ENCODE measurements at places on chromosomes 3 and 15.

- DNase-seq = no peak
These were observed 310.7 kb downstream of the RBMS3 start for GRCh38 chr3:29591579-29591978.

- no peak for DNase-seq
These were observed 273.2 kb upstream of the TOPAZ1 start for GRCh38 chr3:43968465-43968864.

GRCh38 chr3:181915551-181915950 lies 203.8 kb downstream of the SOX2 start:
- DNase-seq = no peak

GRCh38 chr3:185807445-185808068 lies 17.3 kb downstream of the IGF2BP2 start:
- peak; percentile 85 for DNase-seq

- peak; percentile 23 for DNase-seq
These were observed 519 bp downstream of the ABHD6 start for GRCh38 chr3:58237941-58238681.

- peak; percentile 78 for DNase-seq
These were observed 37.9 kb downstream of the CMTM8 start for GRCh38 chr3:32276279-32276841.

- DNase-seq = peak; percentile 66
These were observed 996.0 kb downstream of the OTOL1 start for GRCh38 chr3:162492446-162493081.

DNA sequence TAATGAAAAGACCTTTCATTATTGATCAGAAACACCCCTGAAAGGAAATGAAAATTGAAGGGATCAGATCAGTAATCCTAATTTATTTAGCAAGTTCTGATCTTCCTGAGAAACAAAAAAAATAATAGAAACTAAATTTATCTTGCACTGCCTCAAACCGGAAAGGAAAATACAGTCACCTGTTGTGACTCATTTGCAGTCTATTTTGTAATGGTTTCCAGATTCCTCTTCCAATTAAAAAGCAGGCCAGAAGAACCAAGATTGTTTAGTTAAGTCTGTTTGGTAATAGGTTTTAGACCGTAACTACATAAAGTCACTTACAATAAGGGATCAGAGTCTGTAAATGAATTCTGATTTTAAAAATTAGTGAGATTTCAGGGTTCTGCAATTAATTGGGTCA lies 49.7 kb upstream of the ATOSA start:
- DNase-seq = peak; percentile 47

- DNase-seq = no peak
These were observed 86.3 kb downstream of the PPCDC start for GRCh38 chr15:75109736-75110130.

DNA sequence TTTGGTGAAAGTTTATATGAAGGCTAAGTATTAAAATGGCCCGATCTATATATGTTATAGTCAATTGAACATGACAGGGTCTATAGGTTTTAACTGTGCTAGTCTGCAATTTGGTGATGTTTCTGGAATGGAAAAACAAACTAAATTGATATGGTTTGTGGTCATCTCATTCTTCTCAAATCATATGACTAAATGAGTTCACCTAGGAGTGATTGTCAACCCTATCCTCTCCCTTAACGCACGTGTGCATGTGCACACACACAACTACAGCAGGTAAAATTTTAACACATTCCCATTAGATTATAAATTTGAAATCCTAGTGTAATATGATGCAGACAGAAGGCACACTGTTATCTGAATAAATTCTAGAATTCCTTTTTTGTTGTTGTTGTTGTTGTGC lies 9.0 kb downstream of the CLDND1 start:
- DNase-seq = no peak

DNA sequence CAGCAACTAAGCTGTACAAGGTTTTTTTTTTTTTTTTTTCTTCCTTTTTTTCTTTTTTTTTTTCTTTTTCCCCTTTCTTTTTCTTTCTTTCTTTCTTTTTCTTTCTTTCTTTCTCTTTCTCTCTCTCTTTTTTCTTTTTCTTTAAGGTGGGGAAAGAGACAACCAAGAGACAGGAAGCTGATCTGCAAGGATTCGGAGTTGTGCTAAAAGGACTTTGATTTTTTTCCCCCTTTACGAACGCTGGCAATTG lies 148 bp downstream of the RBMS3 start:
- no peak for DNase-seq

DNA sequence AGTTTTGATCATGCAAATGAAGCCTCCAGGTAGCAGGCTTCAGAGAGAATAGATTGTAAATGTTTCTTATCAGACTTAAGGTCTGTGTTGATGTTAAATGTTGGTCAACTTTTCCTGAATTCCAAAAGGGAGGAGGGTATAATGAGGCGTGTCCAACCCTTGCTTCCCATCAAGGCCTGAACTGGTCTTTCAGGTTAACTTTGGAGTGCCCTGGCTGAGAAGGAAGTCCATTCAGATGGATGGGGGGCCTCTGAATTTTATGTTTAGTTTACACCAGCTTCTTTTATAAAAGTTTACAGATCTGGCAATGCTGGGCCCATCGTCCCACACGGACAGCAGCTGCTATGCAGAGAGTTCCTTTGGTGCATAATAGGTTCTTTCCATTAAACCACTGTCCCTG lies 8.9 kb downstream of the CCDC13 start:
- DNase-seq = no peak

DNA sequence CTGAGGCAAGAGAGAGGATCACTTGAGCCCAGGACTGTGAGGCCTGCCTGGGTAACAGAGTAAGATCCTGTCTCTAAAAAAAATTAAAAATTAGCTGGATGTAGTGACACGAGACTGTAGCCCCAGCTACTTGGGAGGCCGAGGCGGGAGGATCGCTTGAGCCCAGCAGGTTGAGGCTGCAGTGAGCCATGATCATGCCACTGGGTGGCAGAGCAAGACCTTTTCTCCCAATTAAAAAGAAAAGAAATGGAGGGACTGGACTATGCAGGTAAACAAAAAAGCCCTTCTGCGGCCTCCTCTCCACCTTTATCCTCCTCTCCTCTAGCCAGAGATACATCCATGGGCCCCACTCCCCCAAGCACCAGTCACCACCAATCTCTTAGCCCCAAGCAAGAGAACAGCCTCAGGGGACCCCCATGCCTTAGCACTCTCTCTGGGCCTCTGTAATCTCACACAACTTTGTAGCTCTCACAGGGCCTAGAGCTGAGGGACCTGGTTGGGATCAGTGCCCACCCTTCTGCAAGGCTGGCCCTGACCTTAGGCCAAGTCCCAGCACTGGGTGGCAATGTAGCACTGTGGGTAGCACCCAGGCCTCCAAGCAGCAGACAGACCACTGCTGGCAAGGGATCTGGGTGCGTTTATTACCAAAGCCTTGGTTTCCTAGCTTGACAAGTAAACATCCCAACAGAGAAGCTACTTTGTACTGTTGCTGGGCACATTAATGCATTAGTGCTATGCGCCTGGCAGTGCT lies 43.4 kb downstream of the FAM174B start:
- DNase-seq = no peak

GRCh38 chr15:58556541-58556940 lies 124.8 kb downstream of the LIPC start:
- DNase-seq = no peak

GRCh38 chr15:76116138-76116885 lies 56.5 kb downstream of the TMEM266 start:
- DNase-seq = no peak

DNA sequence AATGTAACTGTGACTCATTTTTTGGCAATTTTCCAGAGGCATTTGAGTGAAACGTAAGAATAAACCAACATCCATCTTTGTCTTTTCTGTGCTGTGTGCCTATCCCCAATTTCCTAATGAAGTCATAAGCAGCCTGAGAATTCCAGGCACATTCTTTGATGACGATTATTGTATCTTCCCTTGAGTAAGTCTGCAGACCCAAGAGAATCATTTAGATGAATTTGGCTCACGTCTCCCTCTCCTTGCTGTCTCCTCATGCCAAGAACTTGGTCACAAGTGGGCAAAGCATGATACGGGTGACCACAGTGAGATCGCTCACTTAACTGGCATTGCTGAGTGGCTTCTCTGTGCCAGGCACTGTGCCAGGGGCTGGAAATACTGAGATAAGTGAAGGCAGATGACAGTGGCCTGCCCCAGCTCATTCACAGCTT lies 384.5 kb upstream of the IL12A start:
- peak; percentile 53 for DNase-seq

- DNase-seq = no peak
These were observed 19.8 kb downstream of the WDR73 start for GRCh38 chr15:84634228-84634837.

GRCh38 chr15:73366766-73367623 lies 1.8 kb downstream of the HCN4 start:
- DNase-seq = no peak

DNA sequence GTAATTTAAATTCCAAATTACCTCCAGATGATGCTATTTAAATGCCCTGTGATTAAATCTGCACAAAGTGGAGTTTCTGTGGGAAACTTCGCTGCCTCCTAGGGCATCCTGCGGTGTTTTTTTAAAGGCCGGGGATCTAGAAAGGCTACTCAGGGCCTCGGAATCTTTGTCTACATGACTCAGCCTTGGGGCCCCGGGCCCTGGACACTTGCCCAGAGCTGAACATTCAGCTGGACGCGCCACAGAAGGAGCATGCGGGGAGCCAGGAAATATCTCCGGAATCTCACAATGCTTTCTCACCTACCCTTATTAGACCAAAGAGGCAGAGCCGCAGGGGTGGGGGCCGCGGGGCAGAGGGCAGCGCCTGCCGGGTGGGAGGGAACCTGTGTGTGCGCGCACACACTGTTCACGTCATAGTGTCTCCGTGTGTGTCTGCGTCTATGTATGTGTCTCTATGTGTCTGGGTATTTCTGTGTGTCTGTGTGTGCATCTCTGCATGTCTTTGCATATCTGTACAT lies 145.5 kb upstream of the TPM1 start:
- DNase-seq = peak; percentile 99

DNA sequence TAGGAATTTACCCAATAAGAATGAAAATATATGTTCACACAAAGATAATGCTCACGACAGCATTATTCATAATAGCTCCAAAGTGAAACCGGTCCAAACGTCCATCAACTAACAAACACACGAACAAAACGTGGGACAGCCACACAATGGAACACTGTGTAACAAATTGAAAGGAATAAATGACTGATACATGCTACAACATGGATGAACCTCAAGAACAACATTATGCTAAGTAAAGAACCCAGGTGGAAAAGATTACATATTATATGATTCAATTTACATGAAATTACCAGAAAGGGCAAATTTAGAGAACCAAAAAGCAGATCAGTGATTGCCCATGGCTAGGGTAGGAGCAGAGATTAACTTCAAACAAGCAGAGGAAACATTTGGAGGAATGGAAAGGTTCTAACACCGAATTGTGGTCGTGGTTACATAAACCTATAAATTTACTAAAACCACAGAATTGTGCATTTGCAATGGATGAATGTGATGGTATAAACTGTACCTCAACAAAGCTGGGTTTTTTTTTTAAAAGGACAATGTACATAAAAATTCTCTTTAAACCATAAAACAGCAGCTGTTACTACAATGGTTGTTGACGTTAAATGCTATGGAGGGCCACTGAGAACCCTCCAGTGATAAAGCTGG lies 76.3 kb downstream of the XXYLT1 start:
- no peak for DNase-seq

- peak; percentile 31 for DNase-seq
These were observed 31.0 kb downstream of the TMOD2 start for GRCh38 chr15:51782357-51782896.

- DNase-seq = no peak
These were observed 55.9 kb downstream of the ALCAM start for GRCh38 chr3:105422645-105423044.

GRCh38 chr3:52771334-52771681 lies 568 bp upstream of the NEK4 start:
- DNase-seq = no peak

DNA sequence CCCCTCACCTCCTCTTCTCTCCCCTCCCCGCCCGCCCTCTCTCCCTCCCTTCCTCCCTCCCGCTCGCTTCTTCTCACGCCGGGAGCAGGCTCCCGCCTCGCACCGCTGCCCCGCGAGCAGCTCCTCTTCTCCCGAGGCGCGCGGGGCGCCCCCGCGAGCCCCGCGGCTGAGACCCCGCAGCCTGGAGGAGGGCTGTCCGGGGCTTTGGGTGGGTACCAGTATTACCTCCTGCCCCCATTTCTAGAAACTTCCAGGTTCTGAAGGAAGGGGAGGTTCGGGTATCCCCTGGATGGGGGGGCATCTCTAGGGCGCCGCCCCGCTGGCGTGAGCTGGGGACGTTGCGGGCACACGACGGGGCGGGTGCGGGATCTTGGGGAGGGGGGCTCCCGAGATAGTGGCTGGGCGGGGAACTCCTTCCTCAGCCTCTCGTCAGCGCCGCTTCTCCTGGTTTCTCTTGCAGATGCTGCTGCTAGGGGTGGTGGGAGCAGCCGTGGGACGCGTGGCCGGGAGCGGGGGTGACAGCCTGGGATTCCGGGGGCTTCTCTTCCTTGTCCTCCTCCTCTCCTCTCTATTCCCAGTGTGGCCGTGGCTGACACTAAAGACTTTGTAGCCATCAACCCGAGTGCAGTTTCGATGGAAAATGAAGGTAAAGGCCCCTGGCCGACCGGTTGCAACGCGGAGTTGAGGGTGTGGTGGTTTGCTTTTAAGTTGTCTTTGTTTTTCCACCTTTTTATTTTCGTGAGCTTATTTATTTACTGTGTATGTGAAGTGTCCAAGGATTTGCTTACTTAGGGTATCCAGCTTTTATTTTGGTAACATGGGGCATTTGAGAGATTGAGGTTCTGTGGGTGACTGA lies 474 bp downstream of the ATP2C1 start:
- peak; percentile 24 for DNase-seq

DNA sequence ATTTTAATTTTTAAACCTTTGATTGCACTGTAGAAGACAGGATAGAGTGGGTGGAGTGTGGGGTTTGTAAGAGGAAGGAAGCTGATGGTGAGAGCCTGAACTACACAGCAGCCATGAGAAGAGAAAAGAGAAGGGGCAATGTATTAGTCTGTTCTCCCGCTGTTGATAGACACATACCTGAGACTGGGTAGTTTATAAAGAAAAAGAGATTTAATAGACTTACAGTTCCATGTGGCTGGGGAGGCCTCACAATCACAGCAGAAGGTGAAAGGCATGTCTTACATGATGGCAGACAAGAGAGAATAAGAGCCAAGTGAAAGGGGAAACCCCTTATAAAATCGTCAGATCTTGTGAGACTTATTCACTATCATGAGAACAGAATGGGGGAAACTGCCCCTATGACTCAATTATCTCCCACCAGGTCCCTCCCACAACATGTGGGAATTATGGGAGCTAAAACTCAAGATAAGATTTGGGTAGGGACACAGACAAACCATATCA lies 37.3 kb downstream of the STARD5 start:
- no peak for DNase-seq

DNA sequence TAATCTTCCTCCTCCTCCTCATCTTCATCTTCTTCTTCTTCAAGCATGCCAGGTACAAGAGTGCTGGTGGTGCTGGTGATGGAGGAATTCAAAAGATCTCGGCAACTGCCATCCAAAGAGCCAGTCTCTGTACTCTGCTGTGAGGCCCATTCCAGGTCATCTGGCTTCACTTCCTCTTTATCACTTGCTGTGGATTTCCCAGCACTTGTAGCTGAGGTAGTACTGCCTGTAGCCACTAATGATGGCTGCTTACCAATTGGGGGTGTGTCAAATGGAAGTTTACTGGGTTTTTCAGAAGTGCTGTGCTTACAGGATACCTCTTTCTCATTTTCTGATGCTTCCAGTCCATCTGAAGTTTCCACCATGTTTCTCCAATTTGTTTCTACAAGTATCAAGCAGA lies 28.8 kb upstream of the SHC4 start:
- no peak for DNase-seq

GRCh38 chr3:122101646-122102045 lies 46.5 kb downstream of the CD86 start:
- peak; percentile 49 for DNase-seq

GRCh38 chr15:47289656-47290055 lies 427.6 kb upstream of the SEMA6D start:
- no peak for DNase-seq
